AG20443 (cell line): ENCODE measurements at places on chromosomes 7 and 10.
A peak's percentile ranks its signal among the peaks of the same experiment; 100 is the strongest.

- no peak for DNase-seq
Observed at GRCh38 chr10:21740989-21741388, 207.0 kb downstream of the MLLT10 start.

DNA sequence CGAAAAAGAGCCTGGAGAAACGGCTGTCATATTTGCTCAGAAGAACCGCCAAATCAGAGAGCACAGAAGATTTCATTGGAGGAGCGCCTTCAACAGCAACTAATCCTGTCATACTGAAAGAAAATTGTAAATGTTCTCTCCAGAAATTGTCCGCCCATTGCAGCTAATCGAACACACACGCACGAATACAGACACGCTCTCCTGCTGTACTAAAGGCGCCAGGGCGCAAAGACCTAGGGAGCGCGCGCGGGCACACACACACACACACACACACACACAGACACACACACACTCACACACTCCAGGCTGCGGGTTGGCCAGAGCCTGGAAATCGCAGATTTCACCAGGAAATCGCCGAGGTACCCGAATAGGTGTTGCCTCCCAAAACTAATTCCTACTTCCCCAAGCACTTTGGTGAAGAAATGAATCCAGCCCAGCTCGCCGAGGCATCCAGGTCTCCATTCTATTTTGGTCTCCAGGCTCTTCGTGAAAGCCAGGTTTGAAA, at the start of gene CHRM2:
CHRM2 (plus strand) TSS at position 157 of the 505 bp plus-strand sequence. CDS start 146,214 bp downstream, outside the sequence.
- DNase-seq: peak; percentile 11

- DNase-seq: peak; percentile 37
Observed at GRCh38 chr10:47300429-47300931, 483 bp downstream of the GDF10 start.

GRCh38 chr10:79379512-79380124, 32.3 kb downstream of the PPIF start:
- no peak for DNase-seq

DNA sequence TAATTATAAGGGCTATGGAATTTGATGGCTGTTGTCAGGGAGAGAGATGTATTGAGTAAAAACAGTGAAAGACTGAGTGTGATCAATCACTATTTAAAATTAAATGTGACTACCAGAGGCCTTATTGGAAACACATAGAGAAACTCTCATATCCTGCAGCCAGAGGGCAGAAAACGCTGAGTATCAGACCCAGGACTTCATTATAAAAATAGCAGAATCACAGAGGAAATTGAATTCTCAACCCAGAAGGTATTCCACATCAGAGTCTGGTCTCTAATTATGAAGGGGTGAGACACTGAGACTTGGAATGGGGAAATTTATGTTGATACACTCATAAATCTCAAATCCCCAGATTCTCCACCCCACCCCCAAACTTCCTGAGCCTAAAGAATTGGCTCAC, 69.5 kb upstream of the IL6 start:
- no peak for DNase-seq

- DNase-seq: no peak
Observed at GRCh38 chr7:41808541-41808940, 105.7 kb upstream of the INHBA start.

DNA sequence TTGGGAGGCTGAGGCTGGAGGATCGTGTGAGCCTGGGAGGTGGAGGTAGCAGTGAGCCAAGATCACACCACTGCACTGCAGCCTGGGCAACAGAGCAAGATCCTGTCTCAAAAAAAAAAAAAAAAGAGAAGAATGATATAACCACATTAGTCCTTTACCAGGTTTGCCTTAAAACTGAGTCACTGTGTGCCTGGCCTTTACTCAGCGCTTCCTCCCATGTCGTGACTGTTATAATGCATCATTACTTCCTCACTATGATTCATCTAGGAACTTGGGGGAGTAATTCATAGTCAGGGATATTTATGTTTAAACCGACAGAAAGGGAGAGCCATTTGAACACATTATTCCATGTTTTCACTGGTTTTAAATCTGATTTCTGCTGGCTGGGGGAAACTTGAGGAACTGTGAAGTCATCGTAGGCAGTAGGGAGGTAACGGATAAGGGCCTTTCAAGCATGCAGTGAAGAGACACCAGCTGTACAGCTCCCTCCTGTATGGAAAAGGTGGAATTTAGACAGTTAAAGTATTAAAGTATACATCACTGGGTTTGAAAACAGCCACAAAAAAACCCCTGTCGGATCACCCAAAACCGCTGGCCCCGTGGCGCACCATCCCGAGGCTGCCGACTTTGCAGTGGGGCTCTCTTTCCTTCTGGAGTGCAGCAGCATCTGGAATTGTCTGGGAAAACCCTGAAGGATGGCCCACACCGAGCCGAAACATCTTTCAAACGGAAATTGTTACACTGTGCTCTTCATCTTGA, 119.8 kb downstream of the NKX6-2 start:
- DNase-seq: peak; percentile 89

GRCh38 chr7:19375976-19376375, 230.8 kb upstream of the FERD3L start:
- no peak for DNase-seq

- no peak for DNase-seq
Observed at GRCh38 chr10:72913287-72913686, 19.7 kb downstream of the OIT3 start.

DNA sequence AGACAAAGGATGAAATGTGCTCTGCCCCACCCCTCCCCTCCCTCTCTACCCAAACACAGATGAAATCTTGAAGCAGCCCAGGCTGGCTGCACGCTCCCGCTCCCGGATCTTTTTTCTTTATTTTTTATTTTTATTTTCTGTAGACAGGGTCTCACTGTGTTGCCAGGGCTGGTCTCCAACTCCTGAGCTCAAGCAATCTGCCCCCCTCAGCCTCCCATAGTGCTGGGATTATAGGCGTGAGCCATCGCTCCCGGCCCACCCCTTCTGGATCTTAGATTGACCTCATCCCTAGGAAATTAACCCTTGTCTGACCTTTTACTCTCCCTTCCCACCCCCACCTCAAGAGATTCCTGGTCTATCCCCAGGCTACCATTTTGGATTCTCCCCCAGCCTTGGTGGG, 14.3 kb downstream of the TACR2 start:
- DNase-seq: no peak

DNA sequence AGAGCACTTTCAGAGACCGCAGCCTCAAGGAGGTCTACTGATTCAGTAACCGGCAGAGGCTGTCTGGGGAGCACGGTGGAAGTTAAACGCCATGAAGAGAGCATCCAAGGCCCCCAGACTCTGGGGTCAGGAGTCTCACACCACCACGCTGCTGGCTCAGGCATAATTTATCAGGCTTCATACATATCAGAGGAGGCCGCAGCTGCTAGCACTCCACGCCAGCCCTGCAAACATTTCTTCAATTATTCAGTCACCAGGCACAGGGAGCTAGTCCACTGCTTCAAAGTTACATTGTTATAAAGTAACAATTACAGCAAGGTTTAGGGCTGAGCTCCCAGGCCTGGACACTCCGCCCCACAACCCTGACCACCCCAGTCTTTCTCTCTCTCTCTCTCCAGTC, 97.8 kb downstream of the PAXIP1 start:
- DNase-seq: no peak

GRCh38 chr7:55517191-55517633, 55.1 kb downstream of the VOPP1 start:
- no peak for DNase-seq

DNA sequence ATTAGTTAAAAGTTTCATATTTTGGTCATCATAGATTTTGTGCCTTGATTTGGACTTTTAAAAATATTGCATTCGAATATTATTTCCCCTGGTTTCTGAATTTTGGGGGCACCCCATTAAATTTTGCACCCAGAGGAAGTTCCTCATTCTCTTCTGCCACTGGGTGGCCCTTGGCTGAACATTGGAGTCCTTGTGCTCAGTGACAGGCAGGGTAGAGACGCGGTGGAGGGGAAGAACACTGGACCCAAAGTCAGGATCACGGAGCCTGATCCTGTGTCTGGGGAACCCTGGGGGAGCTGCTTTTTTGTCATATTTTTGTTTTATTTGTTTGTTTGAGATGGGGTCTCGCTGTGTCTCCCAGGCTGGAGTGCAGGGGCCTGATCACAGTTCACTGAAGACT, 74.7 kb downstream of the MKI67 start:
- DNase-seq: no peak

DNA sequence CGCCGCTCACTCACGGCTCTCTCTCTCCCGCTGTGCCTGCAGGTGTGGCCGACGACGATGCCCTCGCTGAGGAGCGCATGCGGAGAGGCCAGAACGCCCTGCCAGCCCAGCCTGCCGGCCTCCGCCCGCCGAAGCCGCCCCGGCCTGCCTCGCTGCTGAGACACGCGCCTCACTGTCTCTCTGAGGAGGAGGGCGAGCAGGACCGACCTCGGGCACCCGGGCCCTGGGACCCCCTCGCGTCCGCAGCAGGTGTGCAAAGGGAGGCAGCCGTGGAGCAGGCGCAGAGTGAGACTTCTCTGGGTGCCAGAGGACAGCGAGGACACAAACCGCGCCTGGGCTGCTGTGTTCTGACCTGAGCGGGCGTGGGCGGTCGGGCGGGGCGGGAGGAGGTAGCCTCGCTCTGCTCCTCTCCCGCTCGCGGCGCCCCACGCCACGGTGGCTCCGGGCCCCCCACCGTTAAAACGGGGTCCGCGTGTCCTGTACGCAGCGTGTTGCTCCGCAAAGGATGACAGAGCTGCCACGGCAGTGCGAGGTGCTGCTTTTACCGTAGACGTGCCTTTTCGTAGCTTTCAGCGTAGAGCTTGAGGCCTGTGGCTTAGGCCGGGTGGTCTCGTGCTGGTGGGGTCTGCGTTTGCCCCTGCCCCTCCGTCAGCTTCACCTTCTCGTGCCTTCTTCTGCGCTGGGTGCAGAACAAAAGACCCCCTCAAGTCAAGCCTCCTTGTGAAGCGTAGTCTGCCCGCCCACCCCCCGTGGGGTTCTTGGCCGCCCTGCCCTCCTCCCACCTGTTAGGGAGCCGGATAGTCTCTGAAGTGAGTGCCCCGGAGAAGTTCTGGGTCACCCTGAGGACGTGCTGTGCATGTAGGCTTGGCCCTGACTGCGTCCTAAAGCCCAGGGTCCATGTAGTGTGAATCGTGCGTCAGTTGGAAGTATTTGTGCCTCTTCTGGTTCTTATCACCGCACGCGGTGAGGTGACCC, 73.2 kb downstream of the DNAJB6 start:
- no peak for DNase-seq

- no peak for DNase-seq
Observed at GRCh38 chr10:122768389-122768745, 68.7 kb upstream of the C10orf120 start.

- no peak for DNase-seq
Observed at GRCh38 chr7:47601881-47602249, 20.0 kb upstream of the TNS3 start.

GRCh38 chr10:50286517-50286916, 35.2 kb upstream of the ASAH2 start:
- DNase-seq: peak; percentile 72

DNA sequence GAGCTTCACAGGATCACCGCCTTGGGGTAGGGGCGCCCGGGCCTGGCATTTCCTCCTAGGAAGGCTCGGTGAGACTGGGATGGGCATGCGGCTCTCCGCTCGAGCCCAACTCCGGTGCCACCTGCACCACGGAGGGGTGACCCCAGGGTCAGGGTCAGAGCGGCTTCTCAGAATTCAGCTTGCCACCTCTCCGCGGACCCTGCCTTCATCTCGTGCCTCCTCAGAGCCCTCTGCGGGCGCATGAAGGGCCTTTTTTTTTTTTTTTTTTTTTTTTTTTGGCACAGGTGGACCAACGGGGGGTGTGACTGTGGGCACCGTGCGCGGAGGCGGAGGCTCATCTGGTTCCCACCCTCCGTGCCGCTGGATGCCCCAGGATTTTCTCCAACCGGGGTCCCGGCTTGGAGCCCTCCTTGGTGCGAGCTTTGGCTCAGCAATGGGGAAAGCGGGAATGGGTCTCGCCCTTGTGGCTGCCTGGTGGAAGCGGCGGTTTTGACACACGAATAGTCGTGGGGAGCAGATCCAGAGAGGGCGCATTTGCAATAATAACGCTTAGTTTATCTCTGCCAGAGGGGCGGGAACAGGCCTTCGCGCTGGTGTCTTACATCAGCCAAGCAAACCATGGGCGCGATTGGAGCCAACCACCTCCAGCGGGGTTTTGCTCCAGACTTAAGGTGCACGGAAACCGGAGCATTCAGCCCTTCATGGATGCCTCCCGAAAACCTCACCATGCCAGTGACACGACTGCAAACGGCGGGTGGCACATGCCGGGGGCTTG, 5.0 kb upstream of the TNRC18 start:
- DNase-seq: peak; percentile 60

- DNase-seq: no peak
Observed at GRCh38 chr10:35705671-35706070, 63.6 kb upstream of the FZD8 start.

DNA sequence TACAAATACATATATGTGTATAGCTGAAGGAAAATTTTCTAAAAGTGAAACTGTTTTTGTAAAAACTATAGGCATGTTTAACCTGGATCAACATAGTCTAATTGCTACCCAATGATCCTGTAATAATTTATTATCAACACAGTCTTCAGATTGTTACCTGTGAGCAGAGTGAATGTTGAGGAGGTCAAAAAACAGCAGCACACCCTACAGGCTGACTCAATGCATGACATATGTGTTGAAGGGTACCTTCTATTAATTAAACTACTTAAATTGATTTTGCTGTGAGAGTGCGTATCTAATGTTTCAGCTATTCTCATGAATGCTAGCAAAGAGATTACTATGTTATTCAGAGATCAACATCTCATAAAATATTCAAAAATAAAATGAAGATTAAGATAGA, 411.4 kb downstream of the TNS3 start:
- DNase-seq: no peak

DNA sequence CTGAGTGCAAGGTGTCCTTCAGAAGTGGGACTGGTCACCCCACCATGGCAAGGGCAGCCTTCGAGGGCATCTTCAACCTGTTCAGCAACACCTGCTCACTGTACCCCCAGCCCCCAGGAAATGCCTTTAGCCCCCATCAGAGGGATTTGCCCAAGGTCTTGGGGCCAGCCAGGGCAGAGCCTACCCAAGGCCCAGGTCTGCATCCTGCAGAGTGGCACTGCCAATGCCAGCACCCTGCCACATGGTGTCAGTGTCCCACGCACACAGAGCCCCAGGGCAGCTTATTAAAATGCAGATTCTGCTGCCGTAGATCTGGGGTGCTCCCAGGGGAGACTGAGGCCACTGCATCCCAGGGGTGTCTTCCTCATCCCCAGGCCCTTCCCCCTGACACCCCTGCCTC, 106.2 kb upstream of the KCTD7 start:
- no peak for DNase-seq

GRCh38 chr7:112036071-112036470, 170.1 kb downstream of the DOCK4 start:
- no peak for DNase-seq

GRCh38 chr7:15303357-15303756, 258.5 kb downstream of the AGMO start:
- DNase-seq: no peak

- peak; percentile 17 for DNase-seq
Observed at GRCh38 chr10:60230892-60231291, 158.8 kb downstream of the ANK3 start.

GRCh38 chr7:77426052-77426404, 9.9 kb upstream of the GSAP start:
- DNase-seq: no peak

- no peak for DNase-seq
Observed at GRCh38 chr7:65800890-65801341, 72.0 kb upstream of the VKORC1L1 start.

- DNase-seq: no peak
Observed at GRCh38 chr7:121563177-121563576, 167.1 kb upstream of the FAM3C start.
